Stimulated activated CD4-positive, alpha-beta T cell treated with anti-CD3 and anti-CD28 coated beads, Interleukin-4, amount 100 ng/mL, for 48 hours (primary cell): ENCODE measurements at places on chromosomes 3 and 15.

DNA sequence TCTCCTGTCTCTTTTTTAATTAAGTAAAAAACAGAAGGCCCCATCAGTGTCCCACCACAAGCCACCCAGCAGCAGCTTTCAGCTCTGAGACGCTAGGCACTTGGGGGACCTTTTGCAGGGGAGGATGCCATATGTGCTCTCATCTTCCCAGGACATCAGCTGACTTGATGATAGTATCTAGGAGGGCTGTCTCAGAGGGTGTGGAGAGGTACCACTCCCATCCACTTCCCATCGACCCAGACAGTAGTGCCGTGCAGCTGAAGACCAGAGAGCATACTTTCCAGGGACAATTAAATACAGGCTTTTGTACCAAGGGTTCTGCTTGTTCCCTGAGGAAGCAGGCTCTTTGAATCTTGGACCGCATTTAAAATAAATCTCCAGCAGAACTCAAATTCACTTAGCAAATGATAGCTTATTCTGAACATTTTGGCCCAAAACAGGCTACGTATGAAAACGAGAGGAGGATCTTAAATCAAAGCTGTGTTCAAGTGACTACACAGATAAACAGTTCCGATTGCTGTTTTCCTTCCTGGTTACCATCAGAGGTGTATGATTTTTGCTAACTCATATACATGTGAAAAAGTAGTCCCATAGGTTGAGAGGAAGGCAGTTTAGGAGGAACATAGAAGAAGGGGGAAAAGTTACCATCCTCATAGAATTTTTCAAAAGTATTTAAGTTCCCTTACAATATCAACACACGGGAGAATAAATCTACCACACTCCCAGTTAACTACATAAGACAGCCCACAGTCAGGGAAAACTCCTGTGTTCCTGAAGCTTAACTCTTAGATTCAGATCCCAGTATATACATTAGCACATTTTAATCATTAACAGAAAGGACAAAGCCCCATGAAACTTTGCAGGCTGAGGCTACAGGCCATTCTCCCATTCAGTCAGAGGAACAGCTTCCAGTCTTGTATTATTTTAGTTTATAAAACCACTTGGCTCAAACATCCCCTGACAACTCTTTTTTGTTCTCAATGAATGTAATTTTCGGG lies 9.5 kb downstream of the WNT5A start:
- no peak for DNase-seq

DNA sequence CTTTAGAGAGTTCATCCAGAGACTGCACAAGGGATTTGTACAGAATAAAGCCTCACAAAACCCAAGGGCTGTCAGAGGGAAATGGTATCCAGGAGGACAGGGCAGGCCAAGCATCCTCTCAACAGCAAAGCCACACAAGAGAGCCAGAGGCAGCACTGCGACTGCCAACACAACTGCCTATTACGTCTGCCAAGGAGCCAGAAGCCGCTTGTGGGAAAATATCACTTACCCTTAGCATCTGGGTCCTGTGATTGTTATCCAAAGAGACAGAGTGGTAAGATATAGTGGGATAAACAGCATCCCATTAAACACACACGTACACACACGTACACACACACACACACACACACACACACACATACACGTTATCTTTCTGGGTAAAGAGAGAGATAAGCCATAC lies 618.3 kb upstream of the AGTR1 start:
- DNase-seq, result no peak

DNA sequence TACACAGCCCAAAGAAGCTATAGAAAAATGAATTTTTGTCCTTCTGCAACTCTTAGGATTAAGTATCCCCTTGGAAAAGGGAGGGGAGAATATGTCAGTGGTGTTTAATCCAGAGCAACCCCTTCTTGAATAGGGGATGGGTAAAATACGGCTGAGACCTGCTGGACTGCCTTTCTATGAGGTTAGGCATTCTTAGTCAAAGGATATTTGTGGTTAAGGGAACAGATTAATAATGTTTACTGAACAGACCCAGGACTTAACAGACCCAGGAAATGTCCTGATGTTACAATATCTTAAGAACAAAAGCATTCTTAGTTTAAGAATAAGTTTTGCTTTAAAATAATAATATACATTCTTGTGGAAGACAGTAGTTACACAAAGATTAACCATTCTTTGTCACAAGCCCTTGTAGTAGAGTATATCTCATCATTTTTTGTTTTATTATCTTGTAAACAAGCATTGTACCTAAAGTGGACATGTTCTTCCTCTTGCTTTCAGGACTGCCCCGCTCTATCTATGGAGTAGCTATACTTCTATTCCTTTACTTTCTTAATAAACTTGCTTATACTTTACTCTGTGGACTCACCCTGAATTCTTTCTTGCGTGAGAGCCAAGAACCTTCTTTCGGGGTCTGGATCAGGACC lies 43.8 kb upstream of the B3GALNT1 start:
- no peak for DNase-seq

- no peak for DNase-seq
Measured at GRCh38 chr3:55165704-55166405, 238.0 kb upstream of the LRTM1 start.

DNA sequence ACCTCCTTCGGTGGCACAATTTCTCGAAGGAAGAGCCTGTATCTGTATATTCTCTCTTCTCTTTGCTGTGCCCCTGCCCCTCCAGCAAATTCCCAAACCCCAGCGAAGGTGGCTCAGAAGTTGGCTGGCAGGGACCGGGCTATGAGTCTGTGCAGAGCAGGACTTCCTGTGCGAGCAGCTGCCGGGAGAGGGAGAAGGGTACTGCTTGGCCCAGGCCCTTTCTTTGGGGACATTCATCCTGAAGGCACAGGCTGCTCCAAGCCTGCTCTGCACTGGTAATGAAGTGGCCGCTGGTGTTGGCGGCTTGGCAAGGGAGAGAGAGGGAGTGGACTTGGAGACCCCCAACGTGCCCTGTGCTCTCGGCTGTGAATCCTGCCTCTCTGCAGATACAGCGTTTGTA lies 1.5 kb downstream of the SLC6A11 start:
- no peak for DNase-seq

GRCh38 chr15:64931381-64931780 lies 19.7 kb downstream of the ANKDD1A start:
- no peak for DNase-seq

DNA sequence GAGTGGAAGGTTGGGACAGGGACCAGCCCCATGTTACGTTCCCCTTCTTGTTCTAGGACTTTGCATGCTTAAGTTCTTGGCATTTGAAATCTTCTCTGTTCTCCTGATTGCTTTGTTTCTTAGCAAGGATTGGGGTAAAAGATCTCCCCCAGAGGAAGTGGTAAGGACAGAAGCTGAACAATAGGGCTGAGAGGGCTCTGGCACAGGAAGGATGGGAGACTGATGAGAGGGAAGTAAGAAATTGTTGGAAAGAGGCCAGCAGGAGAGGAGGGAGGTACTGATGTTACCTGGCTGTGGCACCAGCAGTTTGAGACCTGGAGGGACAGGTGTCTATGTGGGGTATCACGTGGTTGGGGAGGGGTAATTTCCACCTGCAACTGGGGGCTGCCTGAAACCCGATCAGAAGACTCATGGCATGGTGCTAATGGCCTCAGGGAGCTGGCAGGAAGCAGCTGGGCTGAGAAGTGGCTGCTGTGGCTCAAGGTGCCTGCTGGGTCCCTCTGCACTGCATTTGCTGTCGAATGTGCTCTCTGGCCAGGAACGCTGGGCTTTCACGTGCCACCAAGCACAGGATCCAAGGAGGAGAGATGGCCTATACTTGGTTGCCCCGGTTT lies 108.4 kb downstream of the LSM3 start:
- DNase-seq, result no peak

- DNase-seq, result no peak
Measured at GRCh38 chr15:98888820-98889479, 118.6 kb downstream of the PGPEP1L start.

GRCh38 chr15:47972738-47973137 lies 148.1 kb upstream of the SLC24A5 start:
- no peak for DNase-seq

- no peak for DNase-seq
Measured at GRCh38 chr3:194208709-194209108, 72.8 kb downstream of the HES1 start.

GRCh38 chr15:27973886-27974285 lies 125.2 kb downstream of the OCA2 start:
- no peak for DNase-seq
